ENCODE measurements at places on chromosomes 4 and X.
A peak's percentile ranks its signal among the peaks of the same experiment; 100 is the strongest.

GRCh38 chrX:119690921-119691716 lies 1.8 kb downstream of the SEPTIN6 start:
- peak; percentile 74 for DNase-seq

- no peak for DNase-seq
Observed at GRCh38 chr4:177225605-177226004, 84.1 kb upstream of the NEIL3 start.

- no peak for DNase-seq
Observed at GRCh38 chr4:144967161-144967560, 130.8 kb downstream of the ANAPC10 start.

GRCh38 chr4:1211371-1211770 lies 37.6 kb downstream of the CTBP1 start:
- no peak for DNase-seq

GRCh38 chrX:118595501-118596042 lies 100.0 kb downstream of the DOCK11 start:
- DNase-seq, result no peak

GRCh38 chr4:40367451-40367850 lies 32.3 kb downstream of the CHRNA9 start:
- DNase-seq, result no peak

DNA sequence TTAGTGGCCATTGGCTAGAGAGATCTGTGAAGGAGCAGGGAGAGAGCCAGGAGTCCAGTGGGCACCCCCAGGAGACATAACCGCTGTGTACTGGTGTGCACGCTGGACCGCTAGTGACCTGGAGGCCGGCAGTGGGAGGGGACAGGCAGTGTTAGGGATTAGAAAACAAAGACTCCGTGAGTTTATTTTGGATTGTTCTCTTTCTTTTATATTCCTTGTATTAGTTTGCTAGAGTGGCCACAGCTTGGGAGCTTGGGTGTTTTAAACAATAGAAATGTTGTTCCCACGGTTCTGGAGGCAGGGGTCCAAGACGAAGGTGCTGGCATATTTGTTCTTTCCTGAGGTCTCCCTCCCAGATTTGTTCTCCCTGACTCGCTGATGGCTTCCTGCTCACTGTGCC lies 266.4 kb downstream of the RAPGEF2 start:
- no peak for DNase-seq

GRCh38 chr4:53684136-53685130 lies 93.1 kb upstream of the LNX1 start:
- no peak for DNase-seq

Measured in T-cell (primary cell).